ENCODE measurements at places on chromosomes 3 and 15.

DNA sequence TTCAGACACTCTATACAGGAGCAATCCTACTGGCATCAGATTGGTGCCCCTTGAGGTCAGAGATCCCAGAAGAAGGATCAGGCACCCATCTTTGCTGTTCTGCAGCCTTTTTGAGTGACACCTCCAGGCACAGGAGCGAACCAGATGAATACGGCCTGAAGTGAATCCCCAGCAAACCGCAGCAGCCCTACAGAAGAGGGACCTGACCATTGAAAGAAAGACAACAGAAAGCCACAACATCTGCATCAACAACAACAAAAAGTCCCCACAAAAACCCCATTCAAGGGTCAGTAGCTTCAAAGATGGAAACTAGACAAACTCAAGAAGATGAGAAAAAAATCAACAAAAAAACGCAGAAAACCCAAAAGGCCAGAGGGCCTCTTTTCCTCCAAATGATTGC lies 130.4 kb downstream of the PPM1L start:
- DNase-seq, result no peak

- no peak for DNase-seq
Observed at GRCh38 chr3:179281825-179282224, 30.9 kb upstream of the KCNMB3 start.

GRCh38 chr15:98612490-98613110 lies 35.7 kb upstream of the IGF1R start:
- DNase-seq, result no peak

DNA sequence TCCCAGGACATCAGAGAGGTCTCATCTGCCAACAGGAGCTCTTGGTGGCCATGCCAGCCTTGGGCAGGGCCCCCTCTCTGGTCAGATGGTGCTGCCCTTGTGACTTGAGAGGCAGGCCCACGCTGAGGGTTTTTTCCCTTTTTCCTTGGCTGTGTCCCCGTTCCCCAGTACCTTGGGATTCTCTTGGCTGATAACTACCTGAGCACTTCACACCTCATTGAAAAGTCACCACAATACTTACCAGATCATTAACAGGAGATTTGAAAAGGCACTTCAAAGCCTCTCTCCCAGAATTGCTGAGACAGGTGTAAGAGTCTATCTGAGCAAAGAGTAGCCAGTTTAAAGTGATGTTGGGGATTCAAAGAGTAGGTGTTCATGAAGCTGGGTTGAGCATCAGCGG lies 15.1 kb upstream of the TMEM158 start:
- DNase-seq, result no peak

DNA sequence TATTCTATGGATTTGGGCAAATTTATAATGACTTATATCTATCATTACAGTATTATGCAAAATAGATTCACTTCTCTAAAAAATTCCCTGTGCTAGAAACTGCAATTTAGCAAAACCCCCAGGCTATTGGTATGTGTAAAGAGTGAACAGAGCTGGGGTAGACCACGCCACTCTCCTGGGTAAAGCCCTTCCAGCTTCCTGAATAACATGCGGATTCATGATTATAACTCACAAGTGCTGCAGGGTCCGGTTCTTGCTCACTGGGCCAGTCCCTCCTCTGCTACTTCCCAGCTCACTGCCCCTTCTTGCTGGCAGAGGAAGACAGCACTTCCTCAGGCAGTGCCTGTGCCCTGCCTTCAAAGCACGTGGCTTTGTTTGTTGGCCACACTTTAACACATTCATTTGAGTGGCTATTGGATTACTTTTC lies 4.1 kb downstream of the CD80 start:
- no peak for DNase-seq

- no peak for DNase-seq
Observed at GRCh38 chr3:36862076-36862755, 82.6 kb downstream of the TRANK1 start.

DNA sequence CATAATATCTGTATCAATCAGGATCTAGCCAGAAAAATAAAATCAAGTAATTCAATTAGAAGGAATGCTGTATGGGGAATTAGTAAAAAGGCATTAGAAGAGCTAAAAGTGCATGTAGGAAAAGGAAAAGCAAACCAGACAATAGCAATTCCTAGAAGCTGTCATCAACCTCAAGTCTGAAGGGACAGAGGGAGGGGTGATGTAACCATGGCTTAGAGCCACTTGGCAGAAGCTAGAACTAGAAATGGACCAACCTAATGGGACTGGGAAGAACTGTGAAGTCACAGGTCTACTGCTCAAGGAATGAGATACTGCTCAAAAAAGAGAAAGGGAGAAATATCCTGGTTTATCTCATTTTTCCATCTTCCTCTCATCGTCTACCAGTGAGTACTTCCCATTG lies 590.7 kb upstream of the SGO1 start:
- no peak for DNase-seq

DNA sequence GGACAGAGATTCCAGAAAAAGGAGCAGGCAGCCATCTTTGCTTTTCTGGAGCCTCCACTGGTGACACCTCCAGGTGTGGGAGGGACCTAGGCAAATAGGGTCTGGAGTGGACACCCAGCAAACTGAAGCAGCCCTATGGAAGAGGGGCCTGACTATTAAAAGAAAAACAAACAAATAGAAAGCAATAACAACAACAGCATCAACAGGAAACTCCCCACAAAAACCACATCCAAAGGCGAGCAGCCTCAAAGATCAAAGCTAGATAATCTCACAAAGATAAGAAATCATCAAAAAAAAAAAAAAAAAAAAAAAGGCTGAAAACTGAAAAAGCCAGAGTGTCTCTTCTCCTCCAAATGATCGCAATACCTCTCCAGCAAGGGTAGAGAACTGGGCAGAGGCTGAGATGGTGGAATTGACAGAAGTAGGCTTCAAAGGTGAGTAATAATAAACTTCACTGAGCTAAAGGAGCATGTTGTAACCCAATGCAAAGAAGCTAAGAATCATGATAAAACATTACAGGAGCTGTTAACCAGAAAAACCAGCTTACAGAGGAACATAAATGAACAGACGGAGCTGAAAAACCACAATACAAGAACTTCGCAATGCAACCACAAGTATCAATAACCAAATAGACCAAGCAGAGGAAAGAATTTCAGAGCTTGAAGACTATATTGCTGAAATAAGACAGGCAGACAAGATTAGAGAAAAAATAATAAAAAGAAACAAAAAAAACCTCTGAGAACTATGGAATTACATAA lies 225.4 kb downstream of the CTNNB1 start:
- no peak for DNase-seq

- DNase-seq, result no peak
Observed at GRCh38 chr3:37739579-37740290, 121.9 kb upstream of the CTDSPL start.

- DNase-seq, result no peak
Observed at GRCh38 chr3:127265581-127265981, 22.3 kb downstream of the PRR20G start.

GRCh38 chr3:18144571-18144970 lies 280.6 kb downstream of the SATB1 start:
- DNase-seq, result no peak

- no peak for DNase-seq
Observed at GRCh38 chr15:33163816-33164215, 30.7 kb downstream of the FMN1 start.

GRCh38 chr3:45506751-45507391 lies 87.7 kb upstream of the LIMD1 start:
- no peak for DNase-seq

- DNase-seq, result no peak
Observed at GRCh38 chr3:138687236-138687635, 78.7 kb downstream of the FAIM start.

- no peak for DNase-seq
Observed at GRCh38 chr3:104519468-104520227, 847.1 kb upstream of the ALCAM start.

DNA sequence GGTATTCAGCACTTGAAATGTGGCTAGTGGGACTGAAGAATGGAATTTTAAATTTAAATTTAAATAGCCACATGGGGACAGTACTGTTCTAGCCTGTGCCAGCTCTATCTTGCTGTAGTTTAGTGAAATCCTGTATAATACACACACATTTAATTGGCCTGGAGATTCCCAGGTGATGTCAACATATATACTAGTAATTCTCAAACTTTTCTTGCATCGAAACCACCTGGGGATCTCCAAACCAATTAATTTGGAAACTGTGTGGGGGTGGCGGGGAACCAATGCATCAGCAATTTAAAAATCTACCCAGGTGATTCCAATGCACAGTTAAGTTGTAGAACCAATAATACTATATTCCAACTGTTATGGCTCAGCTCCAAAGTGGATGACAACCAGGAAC lies 228.9 kb upstream of the MRPL3 start:
- no peak for DNase-seq

Measured in bone marrow (tissue), 2 donors.